ENCODE measurements at places on chromosomes 4 and X.
A peak's percentile ranks its signal among the peaks of the same experiment; 100 is the strongest.

DNA sequence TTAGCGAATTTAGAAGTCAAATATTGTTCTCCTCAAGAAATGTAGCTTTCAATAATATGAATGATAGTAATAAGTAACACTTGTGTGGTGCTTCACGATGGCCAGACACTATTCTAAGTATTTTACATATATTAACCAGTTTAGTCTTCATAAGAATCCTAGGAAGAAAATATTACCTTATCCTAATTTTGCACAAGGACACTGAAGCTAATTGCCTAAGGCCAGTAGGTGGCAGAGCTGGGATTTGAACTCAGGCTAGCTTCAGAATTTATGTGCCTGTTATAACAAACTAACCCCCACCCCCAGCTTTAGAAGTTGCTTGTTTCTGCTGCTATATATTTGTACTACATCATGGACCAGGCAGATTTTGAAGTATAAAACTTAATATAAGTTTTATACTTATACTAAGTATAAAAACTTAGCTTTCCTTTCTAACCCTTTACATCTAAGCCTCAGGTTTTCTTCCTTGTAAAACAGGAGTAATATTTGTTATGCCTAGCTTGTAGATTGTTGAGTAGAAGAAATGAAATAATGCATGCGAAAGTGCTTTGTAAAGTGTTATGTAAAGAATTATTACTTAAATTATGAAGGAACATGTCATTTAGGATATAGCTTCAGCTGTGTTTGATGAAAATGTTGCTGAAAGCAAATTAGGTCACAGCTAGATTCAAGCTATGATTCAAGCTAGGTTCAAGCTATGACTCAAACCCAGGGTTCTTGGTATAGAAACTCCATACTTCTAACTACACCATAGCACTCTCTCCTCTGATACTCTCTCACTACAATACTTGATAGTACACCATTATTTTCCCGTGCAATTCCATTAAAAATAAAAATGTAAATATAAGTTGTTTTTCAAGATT, 4.2 kb upstream of the CDS1 start:
- DNase-seq: peak; percentile 29

DNA sequence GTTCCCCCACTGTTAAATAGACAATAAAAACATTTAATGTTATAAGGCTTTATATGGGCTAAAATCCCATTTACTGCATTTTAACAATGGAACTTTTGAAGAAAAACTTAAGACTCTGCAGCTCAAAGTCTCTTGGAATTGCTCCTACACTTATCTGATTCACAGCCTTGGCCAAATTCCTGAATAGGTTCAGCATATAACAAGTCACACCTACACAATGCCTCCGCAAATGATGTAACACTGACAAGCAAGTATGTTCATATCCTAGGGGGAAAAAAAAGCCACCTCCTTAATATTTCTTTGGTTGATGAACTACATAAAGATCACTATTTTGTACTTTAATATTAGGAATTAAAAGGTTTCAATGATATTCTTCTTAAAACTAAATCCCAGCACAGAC, 34.5 kb downstream of the RPS6KA6 start:
- DNase-seq: no peak

GRCh38 chr4:55941881-55942396, 6.8 kb upstream of the CEP135 start:
- no peak for DNase-seq

DNA sequence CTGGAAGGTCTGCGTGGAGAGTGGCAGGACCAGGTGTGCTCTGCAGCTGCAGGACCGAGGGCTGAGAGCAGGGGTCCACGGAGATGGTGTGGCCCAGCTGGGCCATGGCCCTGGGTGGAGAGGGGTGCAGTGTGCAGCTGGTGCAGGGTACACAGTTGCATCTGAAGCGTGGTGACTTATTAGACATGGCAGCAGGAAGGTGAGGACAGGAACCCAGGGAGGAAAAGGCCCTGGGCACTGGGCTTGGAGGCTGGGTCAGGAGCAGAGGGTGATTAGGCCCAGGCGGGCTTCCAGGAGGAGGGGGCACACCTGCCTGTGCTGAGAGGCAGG, 214.6 kb upstream of the PSAPL1 start:
- no peak for DNase-seq

GRCh38 chr4:102247041-102247440, 98.2 kb downstream of the SLC39A8 start:
- DNase-seq: no peak

DNA sequence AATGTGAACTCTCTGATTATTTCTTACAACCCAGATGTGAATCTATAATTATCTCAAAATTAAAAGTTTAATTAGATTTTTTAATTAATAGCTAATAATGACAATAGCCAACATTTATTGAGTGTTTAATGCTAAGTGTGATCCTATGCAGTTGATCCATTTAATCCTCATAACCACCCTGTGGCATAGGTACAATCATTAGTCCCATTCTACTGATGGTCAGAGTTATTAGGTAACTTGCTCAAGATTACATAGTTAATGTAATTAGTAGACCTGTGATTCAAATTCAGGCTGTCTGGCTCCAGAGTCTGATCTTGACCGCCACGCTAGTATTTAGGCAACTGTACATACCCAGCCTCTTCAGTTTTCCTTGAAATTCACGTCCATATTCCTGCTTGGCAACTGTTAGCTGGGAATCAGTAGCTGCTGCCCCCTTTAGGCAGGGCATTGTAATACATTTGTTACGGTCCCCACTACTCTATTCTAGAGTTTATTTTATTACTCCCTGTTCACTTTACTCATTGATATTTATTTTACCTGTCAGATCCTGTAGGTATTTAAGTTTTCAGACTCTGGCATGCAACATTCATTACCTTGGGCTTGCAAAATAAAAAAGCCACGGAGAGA, 20.6 kb upstream of the TEC start:
- DNase-seq: peak; percentile 25

DNA sequence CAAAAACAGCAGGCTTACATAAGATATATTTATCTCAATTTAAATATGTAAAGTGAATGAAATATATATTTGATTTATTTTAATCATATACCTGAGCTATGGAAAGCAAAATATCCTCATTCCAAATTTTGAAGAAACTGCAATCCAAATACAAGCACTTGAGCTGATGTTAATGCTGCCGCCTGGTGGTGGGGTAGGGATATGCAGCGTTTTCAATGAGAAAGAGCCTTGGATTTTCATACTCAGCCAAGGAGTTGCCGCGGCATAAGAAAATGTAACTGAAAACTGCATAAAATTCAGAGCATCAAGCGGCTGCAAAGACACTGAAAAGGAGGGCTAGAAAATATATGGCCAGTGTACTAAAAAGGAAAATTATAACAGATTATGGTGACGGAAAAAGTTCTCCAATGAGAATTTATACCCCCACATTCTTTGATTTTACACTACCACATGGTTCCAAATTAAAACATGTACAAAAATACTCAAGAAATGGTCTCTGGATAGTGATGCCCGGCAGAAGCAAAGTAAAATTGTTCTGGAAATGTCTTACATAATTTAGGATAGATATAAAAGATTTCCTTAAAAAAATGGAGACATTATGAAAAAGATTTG, 660.3 kb upstream of the PITX2 start:
- peak; percentile 79 for DNase-seq

DNA sequence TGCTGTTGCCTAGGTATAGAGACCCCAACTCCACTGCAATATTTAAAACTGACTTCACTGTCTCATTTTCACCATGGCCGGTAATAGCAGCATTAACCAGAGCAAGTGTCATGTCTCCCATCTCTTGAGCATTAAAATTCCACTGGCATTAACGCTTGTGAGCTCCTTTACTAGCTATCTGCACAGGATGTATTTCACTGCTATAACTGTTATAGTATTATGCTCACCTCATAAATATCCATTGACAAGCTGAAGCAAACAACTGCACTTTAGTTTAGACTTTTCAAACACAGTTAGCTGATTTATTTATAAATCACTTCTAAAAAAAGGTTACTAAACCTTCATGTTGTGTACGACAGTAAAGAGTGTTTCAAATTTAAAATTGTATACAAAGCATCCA, 157.8 kb downstream of the ANTXR2 start:
- no peak for DNase-seq

GRCh38 chr4:160423879-160424451, 1321.1 kb downstream of the RAPGEF2 start:
- no peak for DNase-seq

DNA sequence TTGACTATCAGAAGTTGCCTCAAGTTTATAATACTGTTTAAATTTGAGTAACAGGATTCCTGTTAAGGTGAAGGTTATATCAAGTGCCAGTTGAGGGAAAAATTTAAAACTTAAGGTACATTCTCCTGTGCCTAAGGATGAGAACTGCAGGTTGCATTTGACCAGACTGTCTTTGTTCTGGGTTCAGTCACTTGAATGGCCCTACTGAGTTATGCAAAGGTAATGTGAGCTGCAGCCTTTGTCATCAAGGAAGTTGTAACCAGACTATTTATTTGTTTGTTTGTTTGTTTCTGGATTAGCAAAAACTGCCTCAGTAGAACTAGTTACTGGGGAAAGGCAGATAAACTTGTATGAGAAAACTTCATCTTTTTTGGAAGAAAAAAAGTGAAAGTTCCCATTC, 131.9 kb downstream of the ATOH1 start:
- no peak for DNase-seq

DNA sequence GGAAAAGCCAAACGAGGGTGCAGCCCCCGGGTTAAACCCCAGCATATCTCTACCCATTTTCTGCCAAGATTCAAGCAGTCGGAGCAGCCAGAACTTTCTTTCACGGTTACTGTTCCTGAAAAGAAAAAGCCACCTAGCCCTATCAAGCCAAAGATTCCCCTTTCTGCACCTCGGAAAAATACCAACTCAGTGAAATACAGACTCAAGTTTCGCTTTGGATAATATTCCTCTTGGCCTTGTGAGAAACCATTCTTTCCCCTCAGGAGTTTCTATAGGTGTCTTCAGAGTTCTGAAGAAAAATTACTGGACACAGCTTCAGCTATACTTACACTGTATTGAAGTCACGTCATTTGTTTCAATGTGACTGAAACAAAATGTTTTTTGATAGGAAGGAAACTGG, 20.0 kb downstream of the FGF5 start:
- DNase-seq: no peak

GRCh38 chrX:805103-805670, 174.6 kb downstream of the SHOX start:
- no peak for DNase-seq

- no peak for DNase-seq
Measured at GRCh38 chrX:78958419-78959116, 13.4 kb downstream of the P2RY10 start.

DNA sequence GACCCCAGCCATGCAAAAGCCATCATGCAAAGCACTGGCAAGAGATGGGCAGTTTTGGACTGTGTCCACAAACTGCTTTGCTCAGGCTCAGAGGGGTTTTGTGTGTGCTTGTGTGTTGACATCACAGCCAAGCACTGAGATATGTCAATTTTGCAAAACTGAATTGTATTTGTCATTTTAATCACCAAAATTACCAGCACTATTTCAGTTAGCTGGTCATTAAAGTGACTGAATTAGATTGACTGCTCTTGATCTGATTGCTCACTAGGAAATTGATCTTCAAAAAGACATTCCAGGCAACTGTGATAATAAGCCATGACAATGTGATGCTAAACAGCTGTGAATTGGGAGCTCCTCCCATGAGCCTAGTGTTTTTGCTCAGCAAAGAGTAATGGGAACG, 337.3 kb upstream of the GNPDA2 start:
- no peak for DNase-seq

GRCh38 chrX:146863566-146863965, 49.0 kb upstream of the CXorf51A start:
- no peak for DNase-seq

- no peak for DNase-seq
Measured at GRCh38 chr4:108210989-108211835, 42.5 kb upstream of the LEF1 start.

- DNase-seq: no peak
Measured at GRCh38 chrX:136646602-136647239, 1.2 kb upstream of the CD40LG start.

GRCh38 chr4:67019686-67020437, 525.4 kb downstream of the CENPC start:
- DNase-seq: no peak

GRCh38 chr4:99047710-99048109, 40.9 kb downstream of the ADH5 start:
- no peak for DNase-seq

DNA sequence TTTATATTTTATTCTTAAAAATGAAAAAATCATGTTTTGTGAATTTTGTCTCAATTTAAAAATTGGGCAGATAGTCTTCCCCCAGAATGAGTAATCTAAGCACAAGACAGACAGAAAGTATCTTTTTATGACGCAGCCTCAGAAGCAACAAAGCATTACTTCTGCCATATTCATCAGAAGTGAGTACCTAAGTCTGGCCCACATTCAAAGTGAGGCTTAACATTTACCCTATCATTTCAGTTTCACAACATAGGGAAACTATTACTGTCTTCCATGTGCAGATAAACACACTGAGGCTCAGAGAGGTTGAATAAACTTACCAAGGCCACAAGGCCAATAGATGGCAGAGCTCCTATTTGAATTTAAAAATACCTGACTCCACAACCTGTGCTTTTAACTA, 4.4 kb upstream of the PRDX4 start:
- DNase-seq: no peak

GRCh38 chr4:25927361-25928195, 13.6 kb downstream of the SMIM20 start:
- no peak for DNase-seq

DNA sequence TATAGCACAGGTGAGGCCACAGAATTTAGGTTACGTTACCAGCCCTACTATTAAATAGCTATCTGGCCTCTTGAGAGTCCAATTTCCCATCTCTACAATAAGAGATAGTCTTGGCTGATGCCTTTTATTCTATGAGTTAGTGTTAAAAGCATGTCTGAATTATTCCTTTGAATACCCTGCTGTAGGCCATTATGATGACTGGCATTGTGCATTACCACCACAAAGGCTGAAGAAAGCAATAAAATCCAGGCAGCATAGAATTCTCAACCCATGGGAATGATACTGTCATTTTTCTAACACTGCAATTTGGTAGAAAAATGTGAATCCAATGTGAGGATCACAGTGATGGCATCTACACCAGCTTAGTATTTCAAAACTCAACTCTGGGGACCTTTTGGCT, 51.4 kb downstream of the OTC start:
- peak; percentile 54 for DNase-seq

DNA sequence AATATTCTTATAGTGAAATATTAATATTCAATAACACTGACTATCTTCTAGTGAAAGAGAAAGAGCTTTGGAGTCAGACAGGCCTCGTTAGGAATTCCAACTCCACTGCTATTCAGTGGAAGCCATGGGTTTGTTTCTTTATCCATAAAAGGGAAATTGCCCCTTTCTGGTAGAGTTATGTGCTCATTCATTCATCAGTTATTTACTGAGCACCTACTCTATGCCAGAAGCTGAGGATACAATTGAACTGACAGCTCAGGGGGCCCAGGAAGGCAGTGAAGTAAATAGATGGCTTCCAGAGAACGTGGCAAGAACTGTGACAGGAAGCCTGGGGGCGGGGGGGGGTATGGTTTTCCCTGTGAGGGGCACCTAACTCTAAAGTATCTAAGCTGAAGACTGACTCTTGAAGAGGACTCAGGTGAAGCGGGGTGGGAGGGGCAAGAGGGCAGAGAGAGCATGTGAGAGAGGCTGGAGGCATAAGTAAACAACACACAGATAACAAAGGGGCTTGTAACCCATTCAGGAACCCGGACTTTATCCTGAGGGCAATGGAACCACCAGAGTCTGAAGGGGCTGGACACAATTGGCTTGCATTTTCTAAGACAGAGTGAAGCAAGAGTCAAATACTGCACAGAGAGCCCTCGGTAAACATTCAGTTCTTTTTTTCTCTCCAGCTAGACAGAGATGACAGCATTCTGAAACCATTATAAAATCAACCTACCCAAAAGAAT, 20.3 kb downstream of the ANXA5 start:
- DNase-seq: no peak

GRCh38 chrX:132740316-132741123, 217.9 kb downstream of the HS6ST2 start:
- DNase-seq: peak; percentile 82

Measured in HAP-1 (cell line).